ENCODE measurements at places on chromosomes 4 and X.

GRCh38 chrX:107541244-107541643 lies 87.1 kb upstream of the PRPS1 start:
- no peak for DNase-seq

DNA sequence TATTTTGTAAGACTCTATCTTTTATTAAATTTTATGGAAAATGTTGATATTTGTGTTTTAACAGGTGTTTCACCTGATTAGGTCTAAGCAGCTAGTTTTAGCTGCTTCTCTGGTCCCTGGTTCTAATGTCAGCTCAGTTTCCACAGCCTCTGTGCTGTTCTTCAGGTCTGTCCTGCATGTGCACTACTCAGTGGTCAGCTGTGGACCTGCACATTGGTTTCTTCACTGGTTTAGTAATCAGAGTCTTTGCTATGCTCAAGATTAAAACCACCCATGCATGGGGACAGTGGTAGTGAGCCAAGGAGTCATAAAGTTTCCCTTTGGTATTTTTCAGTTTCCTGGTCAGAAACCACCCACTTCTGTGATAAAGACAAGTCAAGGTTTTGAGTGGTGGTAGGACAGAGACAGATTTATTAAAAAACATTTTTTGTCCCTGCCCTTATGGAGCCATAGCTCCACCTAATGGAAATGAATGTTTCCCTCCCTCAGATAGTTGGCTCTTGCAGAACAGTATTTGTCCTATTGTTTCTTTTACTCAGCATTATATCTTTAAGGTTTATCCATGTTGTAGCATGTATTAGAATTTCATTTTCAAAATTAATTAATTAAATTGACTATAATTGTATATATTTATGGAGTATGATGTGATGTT lies 36.8 kb upstream of the VBP1 start:
- no peak for DNase-seq

DNA sequence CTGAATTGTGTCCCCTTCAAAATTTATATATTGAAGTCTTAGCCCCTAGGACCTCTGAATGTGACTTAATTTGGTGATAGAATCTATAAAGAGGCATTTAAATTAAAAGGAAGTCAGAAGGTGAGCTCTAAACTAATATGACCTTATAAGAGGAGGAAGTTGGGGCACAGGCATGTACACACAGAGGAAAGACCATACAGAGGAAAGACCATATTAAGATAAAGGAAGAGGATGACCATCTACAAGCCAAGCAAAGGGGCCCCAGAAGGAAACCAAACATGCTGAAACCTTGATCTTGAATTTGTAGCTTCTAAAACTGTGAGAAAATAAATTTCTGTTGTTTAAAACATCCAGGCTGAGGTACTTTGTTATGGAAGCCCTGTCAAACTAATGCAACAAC lies 26.9 kb upstream of the CYBB start:
- no peak for DNase-seq

- DNase-seq = no peak
Measured at GRCh38 chr4:140579278-140579677, 10.5 kb upstream of the UCP1 start.

- no peak for DNase-seq
Measured at GRCh38 chrX:47900833-47901232, 64.1 kb downstream of the ZNF81 start.

GRCh38 chr4:15996773-15997172 lies 33.8 kb upstream of the FGFBP2 start:
- DNase-seq = no peak

DNA sequence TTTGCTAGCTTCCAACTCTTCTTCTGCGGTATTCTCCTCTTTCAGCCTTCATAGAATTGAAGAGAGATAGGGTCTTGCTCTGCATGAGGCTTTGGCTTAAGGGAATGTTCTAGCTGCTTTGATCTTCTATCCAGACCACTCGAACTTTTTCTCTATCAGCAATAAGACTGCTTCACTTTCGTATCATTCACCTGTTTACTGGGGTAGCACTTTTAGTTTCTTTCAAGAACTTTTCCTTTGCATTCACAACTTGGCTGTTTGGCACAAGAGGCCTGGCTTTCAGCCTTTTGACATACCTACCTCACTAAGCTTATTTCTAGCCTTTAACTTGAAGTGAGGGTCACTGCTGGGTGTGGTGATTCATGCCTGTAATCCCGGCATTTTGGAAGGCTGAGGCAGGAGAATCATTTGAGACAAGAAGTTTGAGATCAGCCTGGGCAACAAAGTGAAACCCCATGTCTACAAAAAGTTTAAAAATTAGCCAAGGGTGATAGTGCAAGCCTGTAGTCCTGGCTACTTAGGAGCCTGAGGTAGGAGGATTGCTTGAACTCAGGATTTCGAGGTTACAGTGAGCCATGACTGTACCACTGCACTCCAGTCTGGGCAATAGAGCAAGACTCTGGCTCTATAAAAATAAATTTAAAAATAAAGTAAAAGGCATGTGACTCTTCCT lies 47.1 kb upstream of the HPGDS start:
- no peak for DNase-seq

DNA sequence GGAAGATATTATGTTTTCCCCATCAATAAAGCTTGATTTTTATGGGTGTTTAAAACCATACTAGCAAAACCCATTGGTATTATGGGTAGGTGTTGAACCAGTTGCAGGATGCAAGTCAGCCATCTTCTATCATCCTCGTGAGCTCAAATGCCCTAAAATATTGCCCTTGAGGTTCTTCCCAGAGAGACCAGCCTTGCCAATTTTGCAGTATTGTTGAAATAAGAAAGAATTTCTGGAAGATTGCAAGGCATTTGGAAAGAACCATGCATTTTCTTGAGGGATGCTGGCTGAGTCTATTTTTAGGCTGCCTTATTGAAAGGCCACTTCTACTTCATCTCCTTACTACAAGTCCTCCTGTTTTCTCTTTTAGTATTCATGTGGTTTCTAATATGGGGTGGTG lies 60.9 kb upstream of the SOD3 start:
- DNase-seq = no peak

- peak; percentile 30 for DNase-seq
Measured at GRCh38 chr4:80058740-80059139, 14.3 kb downstream of the ANTXR2 start.

DNA sequence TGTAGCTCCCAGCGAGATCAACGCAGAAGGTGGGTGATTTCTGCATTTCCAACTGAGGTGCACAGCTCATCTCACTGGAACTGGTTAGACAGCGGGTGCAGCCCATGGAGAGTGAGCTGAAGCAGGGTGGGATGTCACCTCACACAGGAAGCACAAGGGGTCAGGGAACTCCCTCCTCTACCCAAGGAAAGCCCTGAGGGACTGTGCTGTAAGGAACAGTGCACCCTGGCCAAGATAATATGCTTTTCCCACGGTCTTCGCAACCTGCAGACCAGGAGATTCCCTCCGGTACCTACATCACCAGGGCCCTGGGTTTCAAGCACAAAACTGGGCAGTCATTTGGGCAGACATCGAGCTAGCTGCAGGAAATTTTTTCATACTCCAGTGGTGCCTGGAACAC lies 216.4 kb upstream of the TET2 start:
- DNase-seq = no peak

GRCh38 chr4:81330018-81330417 lies 115.0 kb upstream of the PRKG2 start:
- DNase-seq = no peak

DNA sequence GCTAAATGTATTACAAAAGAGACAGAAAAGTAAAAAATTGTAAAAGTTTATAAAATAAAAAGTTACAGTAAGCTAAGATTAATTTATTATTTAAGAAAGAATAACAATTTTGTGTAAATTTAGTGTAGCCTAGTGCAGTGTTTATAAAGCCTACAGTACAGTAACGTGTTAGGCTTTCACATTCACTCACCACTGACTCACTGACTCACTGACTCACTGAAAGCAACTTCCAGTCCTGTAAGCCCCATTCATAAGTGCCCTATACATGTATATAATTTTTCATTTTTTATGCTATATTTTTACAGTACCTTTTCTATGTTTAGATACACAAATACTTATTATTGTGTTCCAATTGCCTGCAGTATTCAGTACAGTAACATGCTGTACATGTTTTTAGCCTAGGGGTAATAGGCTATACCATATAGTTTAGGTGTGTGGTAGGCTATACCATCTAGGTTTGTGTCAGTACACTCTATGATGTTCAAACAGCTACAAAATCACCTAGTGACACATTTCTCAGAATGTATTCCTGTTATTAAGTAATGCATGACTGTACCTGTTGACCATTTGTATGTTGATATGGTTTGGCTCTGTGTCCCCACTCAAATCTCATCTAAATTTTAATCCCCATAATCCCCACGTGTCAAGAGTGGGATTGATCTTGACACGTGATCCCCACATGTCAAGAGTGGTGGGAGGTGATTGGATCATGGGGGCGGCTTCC lies 57.9 kb downstream of the CFAP299 start:
- DNase-seq = no peak

GRCh38 chr4:37054531-37055077 lies 189.9 kb upstream of the NWD2 start:
- DNase-seq = no peak

GRCh38 chr4:15469402-15470127 lies at the start of gene CC2D2A:
Gene CC2D2A (plus strand): TSS chr4:15469882. CDS start chr4:15475933, 6,051 bp downstream.
- no peak for DNase-seq

DNA sequence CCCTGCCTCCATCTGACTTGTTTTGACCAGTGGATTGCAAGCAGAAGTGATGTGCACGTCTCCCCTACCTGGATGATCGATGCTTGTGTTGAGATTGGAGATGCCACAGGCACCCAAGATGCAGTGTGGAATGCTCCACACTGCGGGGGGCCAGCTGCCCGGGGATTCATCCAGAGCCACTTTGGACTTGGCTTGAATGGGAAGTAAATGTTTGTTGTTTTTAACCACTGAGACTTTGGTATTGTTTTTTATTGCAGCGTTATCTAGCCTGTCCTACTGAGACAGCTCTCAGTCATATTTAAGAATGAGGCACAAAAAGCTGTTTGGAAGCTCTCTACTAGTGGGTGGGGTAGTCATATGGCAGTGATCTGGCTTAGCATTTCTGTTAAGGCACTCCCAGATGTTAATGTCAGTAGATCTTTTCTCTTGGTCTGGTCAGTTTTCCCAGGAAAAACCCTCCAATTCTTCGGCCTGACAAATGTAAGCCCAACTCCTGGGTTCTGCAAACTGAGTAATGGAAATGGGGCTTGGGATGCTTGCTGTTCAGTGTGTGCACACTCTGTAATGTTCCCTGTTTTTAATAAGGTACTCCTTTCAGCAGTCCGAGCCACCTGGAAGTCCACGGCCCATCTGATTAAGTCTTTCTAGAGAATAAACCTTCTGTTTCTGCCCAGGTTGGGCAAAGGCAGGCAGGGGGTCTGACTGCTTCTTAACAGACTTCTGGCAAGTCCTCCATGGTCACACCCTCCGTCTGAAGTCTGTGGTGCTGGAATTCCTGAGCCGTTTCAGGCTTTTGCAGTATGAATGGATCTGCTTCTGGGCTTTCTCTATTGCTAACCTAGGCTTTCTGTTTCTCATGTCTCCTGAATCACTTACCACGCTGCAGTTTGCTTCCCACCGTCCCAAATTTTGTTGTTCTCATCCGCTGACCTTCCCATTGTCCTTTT lies 74.8 kb downstream of the WWC2 start:
- DNase-seq = no peak

DNA sequence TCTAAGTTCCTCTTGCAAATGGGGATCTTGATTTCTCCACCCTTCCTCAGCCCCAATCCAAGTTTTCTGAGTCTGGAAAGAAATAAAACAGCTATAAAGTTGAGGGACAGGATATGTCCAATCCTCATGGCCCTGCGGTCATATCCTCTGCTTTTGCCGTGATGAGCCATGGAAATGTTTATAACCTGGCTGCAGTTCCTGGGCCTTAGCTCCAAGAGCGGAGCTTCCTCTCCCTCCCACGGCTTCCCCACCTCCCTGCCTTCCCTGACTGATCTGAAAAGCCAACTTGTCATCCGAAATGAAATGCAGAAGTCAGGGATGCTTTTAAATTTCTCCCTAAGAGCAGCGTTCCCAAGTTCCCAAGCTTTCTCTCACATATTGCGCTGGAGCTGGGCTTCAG lies 221.5 kb upstream of the SFRP2 start:
- no peak for DNase-seq

- DNase-seq = no peak
Measured at GRCh38 chrX:120377715-120378114, 15.8 kb downstream of the ATP1B4 start.

- DNase-seq = no peak
Measured at GRCh38 chr4:88022289-88022688, 14.9 kb downstream of the PKD2 start.

- no peak for DNase-seq
Measured at GRCh38 chr4:164550989-164551712, 202.8 kb upstream of the SMIM31 start.

GRCh38 chrX:55057675-55058249 lies 17.1 kb upstream of the PAGE2B start:
- DNase-seq = no peak

- no peak for DNase-seq
Measured at GRCh38 chr4:165502916-165503907, 124.4 kb downstream of the CPE start.

- DNase-seq = no peak
Measured at GRCh38 chr4:114606245-114606644, 7.6 kb downstream of the UGT8 start.

DNA sequence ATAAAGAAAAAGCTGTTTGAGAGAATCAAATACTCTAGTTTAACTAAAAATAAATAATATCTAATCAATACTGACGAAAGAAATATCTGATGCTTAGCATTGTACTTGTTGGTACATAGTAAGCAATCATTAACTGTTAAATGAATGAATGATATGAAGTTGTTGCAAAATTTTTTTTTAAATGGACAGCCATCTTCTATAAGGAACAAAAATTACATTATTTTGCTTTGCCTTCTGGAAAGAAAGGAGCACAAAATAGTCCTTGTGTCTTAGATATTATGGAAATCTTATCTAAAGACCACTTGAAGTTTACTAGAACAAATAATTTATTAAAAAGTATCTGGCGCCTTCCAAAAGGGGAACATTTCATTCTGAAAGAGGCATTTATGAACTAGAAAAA lies 4.5 kb downstream of the NFKB1 start:
- no peak for DNase-seq

DNA sequence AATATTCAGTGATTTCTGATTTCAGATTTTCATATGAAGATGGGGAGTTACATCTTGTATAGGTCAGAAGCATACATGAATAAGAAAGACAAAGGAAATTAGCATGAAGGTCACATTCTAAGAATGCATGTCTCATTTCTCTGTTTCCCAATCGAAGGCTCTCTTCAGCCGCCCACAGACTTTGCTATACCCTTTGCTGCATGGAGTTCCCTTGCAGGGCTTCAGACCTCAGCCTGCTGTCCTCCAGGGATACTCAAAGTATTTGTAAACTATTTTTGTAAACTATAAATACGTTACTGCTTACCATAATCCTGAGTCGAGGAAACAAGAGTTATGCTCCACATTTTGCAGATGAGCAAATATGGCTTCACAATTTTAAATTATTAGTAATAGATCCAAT lies 738.4 kb downstream of the PCDH18 start:
- no peak for DNase-seq

- no peak for DNase-seq
Measured at GRCh38 chr4:183870997-183871396, 34.1 kb upstream of the STOX2 start.

DNA sequence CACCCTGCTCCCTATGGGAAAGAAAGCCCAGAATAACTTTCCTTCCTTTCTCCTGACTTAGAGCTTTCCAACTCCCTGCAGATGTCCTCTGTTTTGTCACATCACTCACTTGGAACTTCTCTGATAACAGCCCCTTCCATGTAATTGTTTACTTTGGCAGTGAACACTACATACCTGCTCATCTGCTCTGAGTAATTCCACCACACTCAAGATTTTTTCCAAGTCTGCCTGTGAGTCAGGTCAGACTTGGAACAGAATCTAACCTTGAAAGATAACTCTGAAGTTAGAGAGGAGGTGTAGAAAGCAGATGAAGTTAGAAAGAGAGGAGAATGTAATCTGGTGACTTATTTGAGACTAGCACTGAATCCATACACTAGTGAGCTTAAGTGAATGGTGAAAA lies 7.4 kb downstream of the MAGEB10 start:
- no peak for DNase-seq
